ENCODE measurements at places on chromosomes 3 and 15. TPM values are rescaled to one million over a fixed set of nuclear protein-coding genes. Genes with fewer than 3 reads are reported as not detected.
A peak's percentile ranks its signal among the peaks of the same experiment; 100 is the strongest.

DNA sequence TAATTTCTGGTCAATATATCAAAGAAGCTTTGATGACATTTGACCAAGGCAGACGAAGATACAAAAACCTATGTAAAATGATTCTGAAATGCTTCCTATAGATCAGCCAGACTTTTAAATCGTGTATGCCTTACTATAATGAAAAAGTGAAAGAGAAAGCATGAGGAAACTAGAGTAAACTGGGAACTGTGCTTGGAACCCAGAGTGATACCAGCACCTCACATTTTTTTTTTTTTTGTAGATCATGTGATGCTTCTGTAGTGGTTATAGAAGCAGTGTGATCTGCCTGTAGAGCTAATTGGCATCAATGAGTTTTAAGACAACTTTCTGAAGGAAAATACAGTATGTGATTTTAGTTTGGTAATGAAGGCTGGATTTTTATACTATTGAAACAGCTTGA is 150.7 kb downstream of the NLGN1 start:
- DNase-seq: no peak

DNA sequence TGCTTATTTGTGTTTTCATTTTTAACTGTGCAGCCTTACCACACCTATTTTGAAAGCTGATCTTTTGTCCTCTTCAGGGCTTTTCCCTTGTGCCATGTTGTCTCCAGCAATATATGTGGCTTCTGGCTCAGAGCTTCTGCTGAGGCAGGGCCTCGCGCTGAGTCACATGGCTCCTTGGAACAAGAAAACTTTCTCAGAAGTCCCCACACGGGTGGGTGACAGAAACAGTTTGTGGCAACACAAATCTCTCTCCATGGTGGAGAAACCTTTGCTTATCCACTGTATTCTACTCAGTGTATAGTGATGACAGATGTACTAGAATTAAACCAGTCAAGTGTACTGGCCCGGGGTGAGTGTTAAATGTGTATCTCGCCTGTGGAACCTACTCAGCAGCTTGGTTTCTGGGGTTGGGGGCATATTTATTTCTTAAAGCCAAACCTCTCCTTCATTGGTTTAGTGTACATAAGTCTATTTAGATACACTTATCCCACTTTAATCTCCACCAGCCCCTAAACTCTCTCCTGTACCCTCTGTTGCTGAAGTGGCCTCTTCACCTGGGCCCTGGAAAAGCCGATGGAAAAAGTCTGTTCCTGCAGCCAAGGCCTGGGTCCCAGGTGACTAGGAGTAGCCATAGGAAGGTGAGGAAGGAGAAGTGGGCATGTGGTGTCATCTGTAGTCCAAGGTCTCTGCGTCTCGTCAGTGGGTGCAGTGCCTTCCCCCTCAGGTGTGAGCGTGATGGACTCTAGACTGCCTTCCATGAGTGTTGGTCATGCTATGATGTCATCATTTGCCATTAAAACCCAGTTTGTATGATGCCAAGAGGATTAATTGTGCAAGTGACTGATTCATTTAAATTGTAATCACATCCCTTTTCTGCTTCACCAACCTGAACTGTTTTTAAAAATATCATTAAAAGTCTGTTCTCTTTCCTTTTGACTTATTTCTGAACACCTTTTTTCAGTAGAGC is 3.2 kb upstream of the FBXL22 start:
- DNase-seq: no peak

DNA sequence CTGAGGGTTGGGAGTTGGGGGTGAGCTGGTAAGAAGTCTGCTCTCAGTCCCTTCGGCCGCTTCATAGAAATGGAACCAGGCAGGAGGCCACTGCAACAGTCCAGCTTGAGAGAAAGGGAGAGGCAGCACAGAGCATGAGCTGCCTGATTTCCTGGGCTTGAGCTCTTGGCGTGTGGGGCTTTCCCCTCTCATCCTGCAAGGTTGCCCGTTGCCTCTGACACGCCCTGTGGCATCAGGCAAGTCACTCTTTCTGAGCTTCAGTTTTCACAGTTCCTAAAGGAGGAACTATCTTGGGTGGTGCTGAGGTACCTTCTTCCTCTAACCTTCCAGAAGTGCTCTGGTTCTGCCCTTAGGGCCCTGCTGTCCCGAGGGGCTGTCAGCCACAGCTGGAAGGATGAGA is 4.9 kb downstream of the MESP2 start:
- DNase-seq: no peak

- no peak for DNase-seq
Measured at GRCh38 chr15:86197770-86198169, 118.1 kb downstream of the AGBL1 start.

DNA sequence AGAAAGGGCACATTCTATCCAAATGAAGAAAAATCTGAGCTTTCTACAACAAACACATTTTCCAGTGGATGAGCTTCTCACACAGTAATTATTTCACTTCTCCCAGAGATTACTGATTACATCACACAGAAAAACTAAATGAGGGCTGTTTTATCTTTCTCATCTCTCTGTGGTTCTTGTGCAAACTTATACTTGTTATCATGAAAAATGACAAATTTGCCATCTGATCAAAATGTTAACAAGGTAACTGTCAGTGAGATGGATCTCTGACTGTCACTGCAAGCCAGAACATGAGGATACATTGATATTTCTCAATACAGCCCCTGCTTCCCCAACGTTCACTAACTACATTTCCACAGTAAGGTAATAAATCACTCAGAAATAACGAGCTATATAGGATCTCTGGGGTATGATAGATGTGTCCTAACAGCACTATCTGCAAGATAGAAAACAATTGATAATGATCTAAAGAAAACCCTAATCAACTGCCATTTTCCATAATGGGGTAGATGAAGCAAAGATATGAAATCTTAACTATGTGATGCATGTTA is 829.3 kb upstream of the CFAP20DC start:
- no peak for DNase-seq

- no peak for DNase-seq
Measured at GRCh38 chr3:55480911-55481743, 6.0 kb downstream of the WNT5A start.

DNA sequence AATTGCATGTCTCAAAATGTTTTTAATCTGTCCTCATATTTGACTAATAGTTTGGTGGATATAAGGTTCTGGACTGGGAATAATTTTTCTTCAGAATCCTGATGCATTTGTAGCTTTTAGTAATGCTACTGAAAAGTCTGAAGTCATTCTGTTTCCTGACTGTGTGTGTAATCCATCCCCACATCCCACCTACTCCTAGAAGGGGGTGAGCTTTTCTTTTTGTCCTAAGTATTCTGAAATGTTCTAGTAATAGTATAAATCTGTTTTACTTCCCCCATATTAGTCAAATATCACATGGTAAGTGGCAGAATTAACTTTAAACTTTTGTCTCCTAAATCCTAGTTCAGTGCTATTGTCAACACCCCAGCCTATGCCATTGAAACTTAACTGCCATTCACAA is 162.8 kb downstream of the GREM1 start:
- peak; percentile 2 for DNase-seq

DNA sequence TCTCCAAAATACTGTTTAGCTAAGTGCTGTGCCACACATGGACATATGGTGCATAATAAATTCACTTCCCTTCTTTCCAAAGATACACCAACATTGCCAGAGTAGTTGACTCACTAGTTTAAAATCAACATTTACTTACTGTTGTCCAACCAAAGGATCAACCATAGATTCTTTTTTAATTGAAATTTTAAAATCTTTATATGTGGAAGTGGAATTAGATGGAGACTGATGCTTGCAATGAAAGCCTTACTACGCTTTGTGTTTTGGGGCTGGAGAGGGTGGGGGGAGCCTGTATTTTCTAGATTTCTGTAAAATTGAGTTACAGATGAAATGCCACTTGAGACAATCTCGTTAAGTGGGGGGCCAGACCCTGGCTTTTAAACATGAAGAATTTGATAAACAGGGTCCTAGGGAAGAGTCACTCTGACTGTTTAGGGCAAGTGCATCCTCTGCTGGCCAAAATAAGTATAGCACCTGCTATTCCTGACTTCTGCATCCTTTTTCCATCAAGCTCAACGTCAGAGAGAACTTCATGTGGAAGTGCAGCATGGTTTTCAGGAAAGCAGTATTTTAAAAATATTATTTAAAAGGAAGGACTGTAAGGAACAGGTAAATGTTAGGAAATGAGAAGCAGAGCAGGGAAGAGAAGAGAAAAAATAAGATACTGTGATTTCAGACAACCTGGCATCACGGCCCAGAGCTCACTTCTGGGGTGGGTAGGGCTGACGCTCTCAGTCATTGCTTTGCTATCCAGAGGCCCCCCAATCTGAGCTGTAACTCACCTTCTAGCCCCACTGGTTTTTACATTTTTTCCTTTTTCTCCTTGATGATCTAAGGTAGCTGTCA is 76.7 kb downstream of the BOC start:
- DNase-seq: peak; percentile 80

- no peak for DNase-seq
Measured at GRCh38 chr3:148757238-148758215, 59.8 kb downstream of the AGTR1 start.

GRCh38 chr3:5341610-5342009 is 154.1 kb downstream of the EDEM1 start:
- DNase-seq: no peak

DNA sequence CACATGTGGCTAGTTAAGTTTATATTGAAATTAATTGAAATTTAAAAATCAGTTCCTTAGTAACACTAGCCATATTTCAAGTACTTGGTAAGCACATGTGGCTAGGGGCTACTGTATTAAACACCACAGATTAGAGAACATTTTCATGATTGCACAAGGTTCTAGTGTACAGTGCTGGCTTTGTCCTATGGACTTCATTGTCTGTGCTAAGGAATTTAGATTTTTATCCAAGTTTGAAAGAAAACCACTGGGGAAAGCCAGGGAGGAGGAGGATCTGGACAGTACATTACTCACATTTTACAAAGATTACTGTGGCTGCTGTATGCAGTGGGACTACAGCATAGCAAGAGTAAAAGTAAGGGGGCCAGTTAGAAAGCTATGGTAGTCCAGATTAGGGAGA is 13.9 kb downstream of the STAC start:
- DNase-seq: no peak

DNA sequence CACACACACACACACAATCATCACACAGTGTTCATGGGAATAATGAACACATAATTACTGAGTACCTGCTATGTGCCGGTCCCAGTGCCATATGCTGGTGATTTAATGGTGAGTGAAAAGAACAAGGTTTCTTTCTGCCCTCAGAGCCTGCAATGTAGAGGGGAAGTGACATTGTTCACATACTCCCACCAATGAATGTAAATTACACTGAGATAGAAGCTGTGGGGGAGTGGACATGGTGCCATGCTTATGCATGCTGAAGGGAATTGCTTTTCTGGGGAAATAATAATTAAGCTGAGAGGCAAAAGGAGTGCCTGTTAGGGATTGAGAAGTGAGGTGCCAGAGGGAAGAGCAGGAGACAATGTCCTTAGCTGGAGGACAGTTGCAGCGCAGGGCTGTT is 175.1 kb downstream of the MFSD1 start:
- DNase-seq: peak; percentile 11

- DNase-seq: no peak
Measured at GRCh38 chr15:101444015-101444414, 45.5 kb downstream of the PCSK6 start.

- no peak for DNase-seq
Measured at GRCh38 chr15:77180270-77180669, 109.4 kb upstream of the TSPAN3 start.

GRCh38 chr3:13013151-13013561 is 60.1 kb downstream of the IQSEC1 start:
- DNase-seq: no peak

DNA sequence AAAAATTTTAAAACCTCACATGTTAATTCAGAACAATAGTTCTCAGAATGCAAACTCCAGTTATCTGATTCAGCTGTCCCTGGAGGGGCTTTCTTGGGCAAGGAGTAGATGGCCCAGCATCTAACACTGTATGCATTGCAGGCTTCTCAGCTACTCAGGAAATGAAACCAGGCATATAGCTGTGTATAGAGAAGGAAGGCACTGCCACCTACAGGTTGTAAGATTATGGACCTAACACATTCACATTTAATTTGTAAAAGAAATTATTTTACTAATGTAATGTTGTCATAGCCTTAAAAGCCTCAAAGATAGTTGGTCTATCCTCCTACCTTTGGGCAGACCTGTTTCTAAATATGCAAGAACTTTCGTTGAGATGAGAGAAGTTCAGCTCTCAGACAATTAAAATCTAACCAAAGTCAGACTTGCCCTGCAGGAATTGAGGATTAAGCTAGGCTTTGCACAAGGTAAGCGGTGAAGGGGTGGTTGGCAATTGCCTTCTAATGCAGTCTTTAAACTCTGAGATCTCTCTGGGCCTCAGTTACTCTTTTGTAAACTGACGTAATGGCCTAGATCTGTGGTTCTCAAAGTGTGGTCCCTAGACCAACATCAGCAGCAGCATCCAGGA is 132.8 kb upstream of the SLC24A5 start:
- peak; percentile 85 for DNase-seq

DNA sequence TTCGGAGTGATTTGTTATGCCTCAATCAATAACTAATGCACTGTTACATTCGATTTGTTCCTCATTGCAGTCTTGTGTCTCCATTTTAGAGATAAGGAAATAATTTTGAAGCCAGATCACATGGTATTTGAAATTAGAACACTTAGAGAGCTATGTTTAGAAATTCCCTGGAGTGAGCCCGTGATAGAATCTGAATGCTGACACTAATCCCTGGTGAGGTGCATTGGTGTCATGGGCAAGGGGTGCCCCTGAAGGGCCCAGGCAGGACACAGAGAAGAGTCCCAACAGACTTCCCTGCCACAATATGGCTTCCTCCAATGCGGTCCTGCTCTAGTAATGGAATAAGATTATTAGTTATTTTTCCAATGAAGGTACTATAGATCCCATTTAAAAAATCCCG is 223.0 kb downstream of the NR2F2 start:
- DNase-seq: no peak

DNA sequence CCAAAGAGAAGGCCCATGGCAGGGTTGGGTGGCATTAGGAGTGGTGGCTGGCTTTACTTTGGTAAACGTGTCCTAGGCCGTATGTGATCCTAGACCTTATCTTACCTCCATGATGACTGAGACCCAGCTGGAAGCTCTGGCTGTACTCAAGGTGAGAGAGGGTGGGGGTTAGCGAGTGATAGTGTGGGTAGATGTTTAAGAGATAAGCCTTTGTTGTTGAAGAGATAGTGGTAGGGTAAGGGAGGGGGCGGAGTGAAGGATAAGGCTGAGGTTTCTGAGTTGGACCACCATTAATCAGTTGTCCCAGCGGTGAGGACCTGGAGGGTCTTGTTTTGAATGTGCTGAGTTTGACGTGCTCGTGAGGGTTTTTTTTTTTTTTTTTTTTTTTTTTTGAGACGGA is 61.5 kb upstream of the ULK4 start:
- DNase-seq: no peak

GRCh38 chr3:30672959-30673358 is 66.6 kb downstream of the TGFBR2 start:
- no peak for DNase-seq

GRCh38 chr15:90957031-90957790 is 2.5 kb downstream of the RCCD1 start:
- DNase-seq: no peak

GRCh38 chr15:48559285-48559684 is 86.2 kb downstream of the FBN1 start:
- no peak for DNase-seq

- DNase-seq: no peak
Measured at GRCh38 chr15:88635318-88635717, 3.5 kb upstream of the ISG20 start.

Gene PLSCR5
- not detected for total RNA-seq

Gene ZMYND10
- total RNA-seq: 1.4 TPM

Gene TMCO5A
- total RNA-seq: not detected

Gene PLCB2
- total RNA-seq: 8.7 TPM

Gene MORF4L1
- 213 TPM for total RNA-seq

Gene CASR
- total RNA-seq: not detected

Gene SLC9A9
- total RNA-seq: 2.3 TPM

Gene PIF1
- 60.0 TPM for total RNA-seq

Measured in Karpas-422 (cell line).